LHCN-M2 (cell line): ENCODE measurements at places on chromosomes 6 and 20.

- peak; percentile 5 for DNase-seq
Measured at GRCh38 chr20:16363506-16364319, 209.5 kb downstream of the KIF16B start.

- DNase-seq = no peak
Measured at GRCh38 chr6:98909236-98909635, 38.5 kb downstream of the FBXL4 start.

DNA sequence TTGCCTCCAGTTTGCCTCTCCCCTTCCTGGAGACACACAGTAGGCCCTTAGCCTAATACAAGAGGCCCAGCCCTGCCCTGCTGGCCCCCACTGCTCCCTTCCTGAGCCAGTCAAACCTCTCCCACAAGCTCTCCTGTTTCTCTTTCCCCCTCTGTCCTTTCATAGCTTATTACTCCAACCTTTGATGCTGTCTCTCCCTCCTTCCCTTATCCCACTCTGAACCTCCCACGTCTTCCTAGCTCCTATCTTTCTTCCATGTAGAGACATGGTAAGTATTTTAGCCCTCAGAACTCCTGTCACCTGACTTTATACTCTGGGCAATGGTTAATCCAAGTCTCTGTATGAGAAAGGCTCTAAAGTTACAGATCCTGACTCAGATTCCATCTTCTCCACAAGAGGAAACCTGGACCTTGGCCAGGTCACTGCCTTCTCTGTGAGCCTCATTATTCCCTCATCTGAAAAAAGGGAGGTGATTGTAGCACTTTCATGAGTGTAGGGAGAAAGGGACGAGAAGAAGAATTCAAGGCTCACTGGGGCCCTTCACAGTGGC is 6.7 kb downstream of the TGIF2 start:
- peak; percentile 45 for DNase-seq

DNA sequence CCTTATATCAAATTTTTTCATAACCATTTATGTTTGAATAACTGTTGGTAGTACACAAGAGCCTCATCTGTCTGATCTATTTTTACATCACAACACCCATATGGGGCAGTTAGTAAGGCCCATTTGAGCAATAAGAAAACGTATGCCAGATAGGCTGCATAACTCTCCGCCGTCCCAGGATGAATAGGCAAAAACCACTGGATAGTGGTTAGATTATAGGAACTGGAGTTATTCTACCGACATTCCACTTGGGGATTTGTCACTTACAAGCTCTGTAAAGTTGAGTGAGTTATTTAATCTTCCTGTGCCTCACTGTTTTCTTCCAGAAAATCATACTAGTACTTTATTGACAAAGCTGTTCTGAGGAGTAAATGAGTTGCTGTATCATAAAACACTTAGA is 881.9 kb downstream of the QKI start:
- peak; percentile 78 for DNase-seq

DNA sequence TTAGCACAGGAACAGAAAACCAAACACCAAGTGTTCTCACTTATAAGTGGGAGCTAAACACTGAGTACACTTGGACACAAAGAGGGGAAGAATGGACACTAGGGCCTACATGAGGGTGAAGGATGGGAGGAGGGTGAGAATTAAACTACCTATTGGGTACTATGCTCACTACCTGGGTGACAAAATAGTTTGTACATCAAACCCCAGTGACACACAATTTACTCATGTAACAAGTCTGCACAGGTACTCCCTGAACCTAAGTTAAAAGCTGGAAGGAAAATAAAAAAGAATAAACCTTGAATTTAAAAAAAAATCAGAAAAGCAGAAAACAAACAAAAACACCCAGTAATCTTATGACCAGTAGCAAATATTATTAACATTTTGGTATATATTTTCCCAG is 188.6 kb downstream of the TFAP2B start:
- no peak for DNase-seq

GRCh38 chr20:16113736-16114135 is 459.5 kb downstream of the KIF16B start:
- DNase-seq = no peak

GRCh38 chr6:63321821-63322220 is 2.0 kb upstream of the LGSN start:
- no peak for DNase-seq

DNA sequence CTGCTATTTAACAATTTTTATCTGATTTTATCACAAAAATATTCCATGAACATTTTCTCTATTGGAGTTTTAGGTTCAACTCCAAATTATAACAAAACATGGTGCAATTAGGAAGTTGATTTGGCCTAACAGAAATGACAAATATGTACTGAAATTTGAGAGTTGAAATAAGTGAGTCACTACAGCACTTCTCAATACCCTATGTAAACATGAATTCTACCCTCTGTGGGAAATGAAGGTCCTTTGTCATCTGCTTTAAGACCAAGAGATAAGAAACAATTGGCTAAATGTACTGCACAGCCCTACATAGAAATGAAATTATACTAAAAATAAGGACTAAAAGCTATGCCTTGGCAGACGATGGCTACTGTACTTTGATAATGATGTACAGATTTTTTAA is 86.2 kb upstream of the BEND6 start:
- DNase-seq = peak; percentile 91

DNA sequence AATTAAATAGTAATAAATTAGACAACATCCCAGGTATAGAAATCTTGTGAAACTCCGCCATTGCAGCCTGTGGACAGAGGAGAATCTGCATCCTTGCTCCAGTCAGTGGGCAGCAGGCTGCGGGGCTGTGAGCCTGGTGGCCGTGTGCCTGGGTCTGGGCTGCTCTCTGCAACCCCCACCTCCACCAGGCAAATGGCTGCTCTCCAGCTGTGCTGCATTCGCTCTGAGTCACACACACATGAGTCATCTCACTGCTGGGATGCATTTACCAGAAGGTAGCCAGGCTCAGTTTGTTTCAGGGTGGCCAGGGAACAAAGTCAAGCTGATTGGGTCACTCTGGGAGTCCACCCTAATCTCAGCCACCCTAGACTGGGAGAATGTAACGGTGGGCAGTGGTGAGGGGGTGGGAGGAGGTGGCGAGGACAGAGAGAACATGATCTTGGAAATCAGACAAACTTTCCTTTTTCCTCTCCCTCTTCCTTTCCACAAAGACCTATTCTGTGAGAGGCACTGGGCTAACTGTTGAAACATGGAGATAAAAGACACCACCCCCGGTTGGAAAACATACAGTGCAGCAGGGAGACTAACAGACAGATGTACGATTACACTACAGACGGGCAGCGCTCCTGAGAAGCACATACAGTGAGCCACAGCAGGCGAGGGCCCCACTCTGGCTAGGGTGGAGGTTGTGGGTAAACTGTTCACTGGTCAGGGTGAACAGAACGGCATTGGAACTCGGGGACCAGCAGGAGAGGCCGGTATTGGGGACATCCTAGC is 59.2 kb downstream of the TRAM2 start:
- DNase-seq = peak; percentile 98

DNA sequence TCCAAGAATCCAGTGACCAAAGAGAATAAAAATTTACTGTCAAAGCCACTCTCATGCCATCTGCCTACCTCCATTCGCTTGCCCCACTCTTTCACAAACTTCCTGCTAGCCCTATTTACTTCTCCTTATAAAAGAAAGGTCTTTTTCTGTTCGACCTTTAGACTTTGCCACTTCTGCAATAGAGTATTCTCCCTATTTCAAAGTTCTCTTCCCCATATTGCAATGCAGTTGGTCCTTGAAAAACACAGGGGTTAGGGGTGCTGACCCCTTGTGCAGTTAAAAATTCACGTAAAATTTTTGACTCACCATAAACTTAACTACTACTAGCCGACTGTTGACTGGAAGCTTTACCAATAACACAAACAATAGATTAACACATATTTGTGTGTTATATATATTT is 15.0 kb downstream of the CCN2 start:
- no peak for DNase-seq

GRCh38 chr6:78231002-78231401 is 578.2 kb downstream of the MEI4 start:
- no peak for DNase-seq

GRCh38 chr6:128007658-128008057 is 106.8 kb upstream of the THEMIS start:
- no peak for DNase-seq

DNA sequence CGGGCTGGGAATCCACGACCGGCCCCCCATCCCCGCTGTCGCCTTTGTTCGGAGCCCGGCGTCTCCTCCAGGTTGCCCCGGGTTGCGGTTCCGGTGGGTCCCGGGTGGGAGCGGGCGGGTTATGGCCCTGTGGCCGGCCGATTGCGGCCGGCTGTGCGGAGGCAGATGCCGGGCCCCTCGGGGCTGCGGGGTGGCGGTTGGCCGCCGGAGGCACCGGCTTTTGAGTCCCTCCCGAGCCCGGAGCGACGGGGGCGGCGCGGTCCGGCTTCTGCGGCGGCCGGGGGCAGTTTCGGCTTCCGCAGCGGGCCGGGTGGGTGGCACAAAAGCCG is 431 bp downstream of the LOC128125822 start:
- DNase-seq = no peak

DNA sequence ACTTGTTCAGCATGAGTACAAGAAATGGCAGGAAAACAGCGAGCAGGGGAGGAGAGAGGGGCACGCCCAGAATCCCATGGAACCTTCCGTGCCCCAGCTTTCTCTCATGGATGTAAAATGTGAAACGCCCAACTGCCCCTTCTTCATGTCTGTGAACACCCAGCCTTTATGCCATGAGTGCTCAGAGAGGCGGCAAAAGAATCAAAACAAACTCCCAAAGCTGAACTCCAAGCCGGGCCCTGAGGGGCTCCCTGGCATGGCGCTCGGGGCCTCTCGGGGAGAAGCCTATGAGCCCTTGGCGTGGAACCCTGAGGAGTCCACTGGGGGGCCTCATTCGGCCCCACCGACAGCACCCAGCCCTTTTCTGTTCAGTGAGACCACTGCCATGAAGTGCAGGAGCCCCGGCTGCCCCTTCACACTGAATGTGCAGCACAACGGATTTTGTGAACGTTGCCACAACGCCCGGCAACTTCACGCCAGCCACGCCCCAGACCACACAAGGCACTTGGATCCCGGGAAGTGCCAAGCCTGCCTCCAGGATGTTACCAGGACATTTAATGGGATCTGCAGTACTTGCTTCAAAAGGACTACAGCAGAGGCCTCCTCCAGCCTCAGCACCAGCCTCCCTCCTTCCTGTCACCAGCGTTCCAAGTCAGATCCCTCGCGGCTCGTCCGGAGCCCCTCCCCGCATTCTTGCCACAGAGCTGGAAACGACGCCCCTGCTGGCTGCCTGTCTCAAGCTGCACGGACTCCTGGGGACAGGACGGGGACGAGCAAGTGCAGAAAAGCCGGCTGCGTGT is 11.6 kb downstream of the TNFAIP3 start:
- no peak for DNase-seq

GRCh38 chr6:88301888-88302768 is 136.0 kb upstream of the CNR1 start:
- DNase-seq = no peak
